ENCODE measurements at places on chromosomes 3 and 15.

GRCh38 chr3:134326126-134326525, 48.1 kb downstream of the AMOTL2 start:
- DNase-seq, result no peak

GRCh38 chr3:111277226-111277625, 205.6 kb downstream of the NECTIN3 start:
- DNase-seq, result no peak

- no peak for DNase-seq
These were observed 52.4 kb downstream of the VGLL3 start for GRCh38 chr3:86938416-86939105.

GRCh38 chr3:104907507-104907906, 459.2 kb upstream of the ALCAM start:
- no peak for DNase-seq

DNA sequence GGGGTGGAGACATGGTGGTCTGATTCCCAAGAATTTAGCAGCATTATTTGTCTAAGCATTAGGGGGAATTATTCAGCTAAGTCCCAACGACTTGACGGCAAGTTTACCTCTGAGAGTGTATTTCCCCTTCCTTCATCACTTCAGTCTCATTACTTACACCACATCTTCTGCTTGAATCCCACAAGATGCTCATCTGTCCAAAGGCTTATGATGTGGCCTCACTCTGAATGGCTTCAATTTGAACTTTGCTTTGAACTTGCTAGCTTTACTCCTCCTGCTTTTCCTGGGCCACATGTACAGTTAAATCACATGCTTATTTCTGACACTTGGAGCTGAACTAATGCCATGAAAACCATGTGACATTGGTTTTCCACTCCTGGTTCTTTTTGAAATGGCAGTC, 231.3 kb upstream of the SATB1 start:
- DNase-seq, result no peak

GRCh38 chr15:73936588-73937290, 10.5 kb downstream of the LOXL1 start:
- DNase-seq, result no peak

GRCh38 chr3:135731546-135731945, 234.0 kb upstream of the PPP2R3A start:
- DNase-seq, result no peak

GRCh38 chr15:71325481-71325880, 210.2 kb downstream of the THSD4 start:
- no peak for DNase-seq

GRCh38 chr15:90550919-90551318, 21.2 kb downstream of the CRTC3 start:
- DNase-seq, result no peak

- no peak for DNase-seq
These were observed 268.3 kb downstream of the MEX3B start for GRCh38 chr15:81777546-81777945.

- DNase-seq, result no peak
These were observed 72.0 kb downstream of the FSIP1 start for GRCh38 chr15:39710681-39711080.

DNA sequence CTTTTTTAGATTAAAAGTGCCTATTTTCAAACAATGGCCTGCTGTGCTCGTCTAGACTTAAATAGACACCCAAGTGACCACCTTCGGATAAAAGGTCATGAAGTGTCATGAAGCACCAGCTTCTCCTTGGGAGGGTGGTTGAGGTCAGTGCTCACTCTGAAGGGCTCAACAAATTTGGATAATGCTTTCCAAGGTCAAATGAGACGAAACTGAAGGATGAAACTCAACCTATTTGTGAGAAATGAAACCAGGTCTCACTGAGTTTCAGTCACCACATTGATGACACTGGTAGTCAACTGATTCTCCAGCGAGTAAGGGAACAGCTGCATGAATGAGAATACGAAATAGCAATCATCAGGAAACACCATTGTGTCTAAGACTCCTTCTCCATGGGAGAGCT, 852.6 kb downstream of the NTRK3 start:
- no peak for DNase-seq

DNA sequence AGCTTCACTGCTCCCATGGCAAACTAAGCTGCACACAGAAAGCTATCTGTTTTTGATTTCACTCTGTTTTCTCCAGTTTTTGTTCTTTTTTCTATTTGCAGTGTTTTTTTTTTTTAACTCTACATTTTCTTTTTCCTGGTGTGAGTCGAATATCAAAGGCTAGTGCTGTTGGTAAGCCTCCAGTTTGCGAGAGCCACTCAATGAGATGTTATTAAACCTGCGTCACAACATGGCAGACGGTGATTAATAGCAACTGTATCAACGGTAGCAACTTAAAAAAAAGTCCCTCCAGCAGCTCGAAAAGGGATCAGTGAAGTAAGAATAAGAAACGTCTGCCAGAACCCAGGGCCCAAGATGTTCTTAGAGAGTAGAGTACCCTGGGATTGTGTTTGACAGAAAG, 84.1 kb downstream of the MEIS2 start:
- no peak for DNase-seq

DNA sequence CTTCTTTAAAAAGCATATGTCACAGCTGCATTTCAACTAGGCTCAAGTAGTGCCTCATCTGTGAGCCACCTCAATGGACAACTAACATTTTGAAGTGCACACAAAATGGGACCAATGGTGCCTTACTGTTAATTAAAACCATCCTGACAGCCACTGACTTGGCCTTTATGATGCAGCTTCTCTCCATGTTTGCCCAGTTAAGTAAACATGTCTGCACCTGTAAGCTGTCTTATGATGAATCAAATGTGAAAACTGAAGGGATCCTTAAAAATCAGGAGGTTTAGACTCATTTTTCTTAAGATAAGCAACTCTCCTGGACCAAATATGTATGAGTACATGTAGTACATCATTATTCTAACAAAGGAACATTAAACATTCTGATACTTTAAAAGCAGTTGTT, 861.6 kb downstream of the ROBO1 start:
- no peak for DNase-seq

GRCh38 chr15:66071160-66071920, 182.2 kb downstream of the MEGF11 start:
- no peak for DNase-seq

- no peak for DNase-seq
These were observed 246.8 kb upstream of the STT3B start for GRCh38 chr3:31285833-31286486.

DNA sequence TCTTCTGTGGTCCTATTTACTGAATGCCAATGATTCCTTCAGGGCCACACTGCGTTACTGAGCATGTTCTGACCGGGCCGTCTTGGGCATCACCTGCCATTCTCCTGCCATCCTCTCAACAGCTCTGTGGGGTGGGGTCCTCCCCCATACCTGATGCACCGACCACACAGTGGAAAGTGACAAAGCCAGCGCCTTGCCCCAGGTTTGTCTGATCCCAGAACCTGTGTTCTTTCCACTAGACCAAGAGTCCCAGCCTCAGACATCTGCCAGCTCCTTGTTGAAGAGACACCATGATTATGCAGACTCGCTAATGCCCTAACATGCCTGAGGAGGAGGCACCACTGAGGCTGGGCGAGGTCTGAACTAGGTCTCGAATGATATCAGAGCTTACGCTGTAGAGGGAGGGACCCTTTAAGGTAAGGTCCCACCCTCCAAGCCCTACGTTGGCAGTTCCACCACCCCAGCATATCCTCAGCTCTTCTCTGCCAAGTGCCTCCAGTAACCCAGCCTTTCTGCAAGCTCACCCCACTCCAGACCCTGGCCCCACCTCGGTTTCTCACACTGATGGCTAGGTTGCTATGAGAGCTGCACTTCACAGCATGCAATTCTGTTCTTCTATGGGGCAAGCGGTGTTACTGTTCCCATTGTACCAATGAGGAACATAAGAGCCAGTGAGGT, 29.8 kb upstream of the PLXNA1 start:
- DNase-seq, result no peak

DNA sequence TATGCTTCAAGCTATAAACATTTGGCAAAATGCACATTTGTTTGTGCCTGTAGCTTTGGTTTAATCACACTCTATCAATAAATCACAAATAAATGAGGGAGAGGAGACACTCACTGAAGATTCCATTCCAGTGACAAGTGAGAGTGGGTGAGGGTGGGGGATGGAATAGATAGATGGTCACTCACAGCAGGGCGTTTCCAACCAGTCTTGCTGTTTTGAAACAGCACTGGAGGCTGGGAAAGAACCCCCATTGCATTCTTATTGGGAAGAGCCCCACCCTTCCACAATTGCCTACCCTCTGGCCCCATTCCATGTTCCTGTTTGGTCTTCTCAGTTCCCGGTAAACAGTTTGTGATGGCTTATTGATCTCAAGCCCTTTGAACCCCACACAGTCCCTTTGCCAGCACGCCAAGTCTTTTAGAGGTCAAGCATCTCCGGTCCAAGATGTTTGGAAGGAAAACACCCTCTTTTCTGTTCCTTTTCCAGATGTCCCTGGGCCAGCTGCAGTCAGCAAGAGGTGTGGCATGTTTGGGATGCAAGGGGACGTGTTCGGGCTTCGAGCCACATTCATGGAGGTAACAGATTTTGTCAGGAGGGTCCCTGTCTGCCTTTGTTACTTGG, 30.7 kb downstream of the LMCD1 start:
- no peak for DNase-seq

All from hematopoietic multipotent progenitor cell treated with erythropoietin and hydrocortisone succinate and interleukin-3 and kit ligand, for 17 days (in vitro differentiated cells).